ENCODE measurements at places on chromosomes 16 and 17.

DNA sequence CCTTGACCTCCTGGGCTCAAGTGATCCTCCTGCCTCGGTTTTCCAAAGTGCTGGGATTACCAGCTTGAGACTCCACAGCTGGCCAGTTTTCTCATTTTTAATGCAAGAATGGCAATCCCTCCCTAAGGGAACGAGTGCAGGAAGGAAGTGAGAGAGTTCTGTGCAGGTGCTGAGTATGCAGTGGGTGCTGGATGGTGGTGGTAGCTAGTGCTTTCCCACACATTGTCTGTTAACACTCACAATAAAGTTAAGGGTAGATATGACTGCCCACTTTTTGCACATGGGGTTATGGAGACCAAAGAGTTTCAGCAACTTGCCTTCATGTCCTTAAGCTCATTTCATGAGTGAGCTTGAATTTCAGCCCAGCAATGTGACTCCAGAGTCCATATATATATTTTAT lies 18.5 kb downstream of the RGS9 start:
- ATAC-seq = no peak

- ATAC-seq = no peak
Measured at GRCh38 chr16:1938316-1938715, 4.7 kb downstream of the MSRB1 start.

DNA sequence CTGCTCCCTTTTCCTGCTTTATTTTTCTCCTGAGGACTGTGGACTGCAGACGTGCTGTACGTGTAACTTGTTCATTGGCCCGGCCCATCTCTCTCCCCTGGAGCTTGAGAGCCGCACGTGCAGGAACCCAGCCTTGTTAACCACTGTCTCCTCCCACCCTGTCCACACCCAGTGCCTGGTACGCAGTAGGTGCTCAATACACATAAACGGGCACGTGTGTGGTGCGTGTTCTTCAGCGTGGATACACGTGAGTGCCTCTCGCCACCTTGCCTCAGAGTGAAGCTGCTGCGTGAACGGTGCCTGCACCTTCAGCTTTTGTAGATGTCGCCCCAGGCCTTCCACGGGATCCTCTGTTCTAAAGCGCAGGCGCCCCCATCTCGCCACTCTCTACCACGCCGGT lies 96.3 kb upstream of the CHMP6 start:
- ATAC-seq = no peak

DNA sequence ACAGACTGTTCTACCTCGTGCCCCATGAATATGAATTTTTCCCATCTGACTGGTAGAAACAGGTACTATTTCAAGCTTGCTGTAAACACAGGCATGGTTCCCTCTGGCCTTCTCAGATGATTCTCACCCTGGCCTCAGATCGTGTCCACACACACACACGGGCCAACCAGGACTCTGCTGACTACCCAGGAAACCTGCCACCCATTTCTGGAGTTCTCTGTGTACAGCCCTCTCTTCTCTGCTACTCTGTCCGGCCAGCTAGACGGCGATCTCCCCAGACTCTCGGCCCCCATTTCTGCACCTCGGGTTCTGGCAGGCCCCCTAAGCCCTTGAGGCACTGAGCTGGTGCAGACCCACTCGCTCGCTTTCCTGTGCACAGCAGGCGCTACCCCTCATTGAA lies 31.2 kb downstream of the RPA1 start:
- no peak for ATAC-seq

GRCh38 chr17:48213797-48214196 lies 106.2 kb downstream of the SNX11 start:
- no peak for ATAC-seq

- ATAC-seq = no peak
Measured at GRCh38 chr17:4472286-4472685, 26.4 kb upstream of the SPNS2 start.

All from motor neuron (in vitro differentiated cells).